ENCODE measurements at places on chromosomes 13 and 19.

GRCh38 chr19:15128162-15128770 lies 21.1 kb downstream of the SYDE1 start:
- no peak for DNase-seq

DNA sequence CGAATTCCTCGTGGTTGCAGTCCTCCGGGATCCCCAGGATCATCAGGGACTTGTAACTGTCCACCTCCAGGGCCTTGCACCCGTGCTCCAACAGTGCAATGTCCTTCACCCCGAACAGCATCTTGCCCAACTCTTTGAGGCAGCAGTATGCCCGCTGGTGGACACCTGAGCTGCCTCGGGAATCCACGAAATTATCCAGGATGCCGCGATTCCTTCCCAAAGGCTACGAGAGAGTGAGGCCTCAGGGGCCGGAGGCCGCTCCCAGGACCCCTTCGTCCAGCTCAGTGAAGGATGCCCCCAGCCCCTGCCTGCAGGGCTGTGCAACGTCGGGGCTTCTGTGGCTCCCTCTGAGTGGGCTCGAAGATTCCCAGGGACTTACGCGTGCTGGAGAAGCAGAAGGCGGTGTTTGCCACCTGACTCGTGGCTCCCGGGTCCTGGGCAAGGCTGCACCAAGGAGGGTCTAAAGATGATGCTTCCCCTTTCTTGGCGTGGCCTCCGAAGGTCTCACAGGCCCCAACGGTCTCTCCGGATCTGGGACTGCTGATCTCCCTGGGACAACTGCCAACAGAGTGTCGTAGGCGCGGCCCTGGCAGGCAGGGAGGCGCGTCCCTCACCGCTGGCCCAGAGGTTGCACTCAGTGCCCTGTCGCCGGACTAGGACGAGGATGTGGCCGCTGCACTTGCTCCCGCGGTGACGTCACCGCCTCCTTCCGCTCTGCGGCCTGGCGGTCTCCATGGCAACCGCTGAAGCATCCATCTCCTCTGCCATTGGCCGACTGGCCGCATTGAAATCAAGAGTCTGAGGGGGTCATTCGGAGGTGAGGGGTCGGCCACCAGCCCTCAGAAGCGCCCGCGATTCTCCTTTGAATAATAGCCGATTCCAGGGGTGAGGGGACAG lies at the start of gene PNMA8C:
Gene PNMA8C, minus strand, starts transcription at position 698 of the 897 bp plus-strand sequence. Its CDS starts 577 bp downstream, at position 121.
- DNase-seq = no peak

DNA sequence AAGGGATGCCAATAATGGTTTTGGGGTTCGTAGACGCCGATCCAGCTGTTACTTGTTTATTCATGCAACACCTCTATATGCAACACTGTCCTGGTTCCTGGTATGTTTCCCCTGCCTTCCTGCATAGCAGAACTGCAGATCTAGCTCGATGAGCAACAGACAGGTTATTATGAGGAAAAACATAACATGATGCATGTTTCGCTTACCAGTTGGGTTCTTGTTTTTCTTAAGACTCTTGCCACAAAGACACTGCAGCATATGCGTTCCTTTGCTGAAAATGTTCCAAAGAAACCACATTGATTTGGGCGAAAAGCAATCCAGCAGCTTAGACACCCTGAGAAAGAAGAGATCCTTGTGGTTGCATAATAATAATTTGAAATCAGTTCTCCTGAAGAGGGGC lies 583 bp downstream of the FGF14 start:
- DNase-seq = no peak

GRCh38 chr13:99961636-99962035 lies 9.9 kb downstream of the ZIC5 start:
- no peak for DNase-seq

DNA sequence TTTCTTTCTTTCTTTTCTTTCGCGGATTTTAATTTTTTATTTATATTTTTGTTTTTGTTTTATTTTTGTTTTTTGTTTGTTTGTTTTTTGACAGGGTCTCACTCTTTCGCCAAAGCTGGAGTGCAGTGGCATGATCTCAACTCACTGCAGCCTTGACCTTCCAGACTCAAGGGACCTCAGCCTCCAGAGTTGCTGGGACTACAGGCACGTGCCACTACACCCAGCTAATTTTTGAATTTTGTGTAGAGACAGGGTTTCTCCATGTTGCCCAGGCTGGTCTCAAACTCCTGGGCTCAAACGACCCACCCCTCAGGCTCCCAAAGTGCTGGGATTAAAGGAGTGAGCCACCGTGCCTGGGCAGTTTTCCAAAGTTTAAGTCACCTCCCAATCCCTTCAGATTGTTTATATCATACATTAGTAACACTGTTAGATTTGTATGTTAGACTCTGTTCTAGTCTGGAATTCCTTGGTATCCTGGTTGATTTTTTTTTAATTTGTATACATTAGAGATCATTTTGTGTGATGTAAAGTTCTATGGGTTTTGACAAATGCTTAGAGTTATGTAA lies 597.3 kb downstream of the DCT start:
- DNase-seq = no peak

- peak; percentile 88 for DNase-seq
These were observed 75.1 kb downstream of the GNG7 start for GRCh38 chr19:2627319-2627829.

GRCh38 chr19:4346020-4346383 lies 2.6 kb downstream of the MPND start:
- DNase-seq = no peak

All from AG04449 (cell line).